ENCODE measurements at places on chromosomes 6 and 20.

GRCh38 chr6:35068206-35068605, 72.9 kb downstream of the TCP11 start:
- no peak for DNase-seq

GRCh38 chr6:69784595-69785377, 12.0 kb downstream of the LMBRD1 start:
- no peak for DNase-seq

GRCh38 chr20:63697357-63697867, 960 bp downstream of the TNFRSF6B start:
- DNase-seq = no peak

DNA sequence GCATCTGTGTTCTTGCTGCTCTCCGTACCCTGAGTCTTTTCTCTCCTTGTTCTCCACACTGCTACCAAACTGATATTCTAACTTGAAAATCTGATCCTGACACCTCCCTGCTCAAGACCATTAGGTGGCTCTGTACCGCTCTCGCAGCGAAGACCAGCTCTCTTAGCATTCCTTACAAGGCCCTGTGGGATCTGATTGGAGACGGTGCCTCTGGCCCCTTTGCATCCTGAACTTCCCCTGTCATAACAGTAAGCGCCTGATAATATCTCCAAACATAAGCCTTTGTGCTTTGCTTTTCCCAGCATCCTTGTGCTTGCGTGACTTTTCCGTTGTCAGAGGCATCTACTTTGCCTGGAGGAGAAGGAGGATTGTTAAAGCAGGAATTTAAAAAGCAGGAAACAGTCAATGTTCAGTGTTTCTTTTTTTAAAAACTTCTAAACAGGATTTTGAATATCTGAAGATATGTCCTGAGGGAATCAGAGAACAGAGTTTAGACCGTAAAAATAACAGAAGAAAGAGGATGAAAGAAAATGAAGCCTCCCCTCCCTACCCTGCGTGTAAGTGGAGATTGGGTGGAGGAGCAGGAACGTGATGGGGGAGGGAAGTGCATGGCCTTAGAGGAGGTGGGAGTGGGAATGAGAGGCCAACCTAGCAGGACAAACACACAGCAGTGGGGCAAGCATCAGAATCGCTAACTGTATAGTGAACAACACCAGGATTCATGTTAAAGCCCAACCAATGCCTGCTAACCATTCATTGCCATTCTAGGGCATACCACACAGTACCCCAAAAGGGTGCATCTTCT, 89.2 kb upstream of the STMND1 start:
- no peak for DNase-seq

DNA sequence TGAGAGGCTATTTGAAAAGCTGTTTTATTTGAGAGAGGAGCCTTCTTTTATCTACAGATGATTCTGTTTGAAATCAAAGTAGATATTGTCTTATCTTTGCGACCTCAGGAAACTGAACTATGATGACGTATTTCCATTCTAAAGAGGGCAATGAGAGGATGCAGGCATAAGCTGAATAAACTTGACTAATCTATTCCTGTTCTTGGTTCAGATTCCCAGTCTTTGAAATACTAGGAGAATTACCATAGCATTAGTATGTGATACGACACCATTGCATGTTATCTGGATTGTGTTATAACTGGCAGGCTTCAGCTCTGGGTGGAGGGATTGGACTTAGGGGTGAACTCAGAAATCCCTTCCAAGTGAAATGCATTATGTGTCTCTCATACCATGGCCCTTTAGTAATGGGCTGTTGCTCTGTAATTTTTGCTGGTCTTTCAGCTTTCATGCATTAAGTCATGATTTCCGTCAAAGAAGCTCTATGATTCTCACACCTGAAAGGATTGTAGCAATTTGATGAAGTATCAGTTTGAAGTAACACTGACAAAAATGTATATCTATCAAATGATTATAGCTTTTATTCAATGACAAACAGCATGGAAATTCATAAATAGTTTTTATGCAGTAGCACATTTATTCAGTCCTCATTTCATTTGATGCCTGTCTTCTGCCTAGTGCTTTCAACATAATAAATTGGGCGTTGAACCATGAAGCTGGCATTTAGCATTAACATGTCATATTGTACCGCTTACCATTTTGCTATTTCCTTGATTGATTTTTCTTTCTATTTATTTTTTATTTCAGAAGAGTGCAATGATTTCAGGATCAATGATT, 138.4 kb upstream of the SPACA1 start:
- no peak for DNase-seq

GRCh38 chr6:97456070-97456469, 173.1 kb upstream of the MMS22L start:
- no peak for DNase-seq

DNA sequence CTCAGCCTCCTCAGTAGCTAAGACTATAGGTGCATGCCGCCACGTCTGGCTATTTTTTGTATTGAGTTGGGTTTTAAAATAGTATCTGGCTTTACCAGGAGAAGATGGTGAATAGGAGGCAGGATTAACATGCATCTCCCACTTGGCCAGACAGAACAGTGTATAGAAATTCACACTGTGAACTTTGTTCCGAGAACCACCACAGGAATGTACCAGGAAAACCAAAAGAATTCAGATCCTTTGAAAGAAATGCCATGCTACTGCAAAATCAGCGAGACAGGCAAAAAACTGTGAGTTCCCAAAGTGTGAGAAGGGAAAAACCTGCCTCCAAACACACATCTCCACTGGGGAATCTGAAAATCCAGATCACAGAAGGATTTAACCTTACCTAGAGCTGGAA, 327.6 kb downstream of the NKAIN2 start:
- DNase-seq = no peak

GRCh38 chr6:103538381-103538780, 1321.3 kb downstream of the HACE1 start:
- DNase-seq = no peak

GRCh38 chr6:50663806-50664205, 49.5 kb upstream of the TFAP2D start:
- no peak for DNase-seq

- DNase-seq = no peak
Observed at GRCh38 chr6:47348316-47348863, 38.7 kb upstream of the TNFRSF21 start.

DNA sequence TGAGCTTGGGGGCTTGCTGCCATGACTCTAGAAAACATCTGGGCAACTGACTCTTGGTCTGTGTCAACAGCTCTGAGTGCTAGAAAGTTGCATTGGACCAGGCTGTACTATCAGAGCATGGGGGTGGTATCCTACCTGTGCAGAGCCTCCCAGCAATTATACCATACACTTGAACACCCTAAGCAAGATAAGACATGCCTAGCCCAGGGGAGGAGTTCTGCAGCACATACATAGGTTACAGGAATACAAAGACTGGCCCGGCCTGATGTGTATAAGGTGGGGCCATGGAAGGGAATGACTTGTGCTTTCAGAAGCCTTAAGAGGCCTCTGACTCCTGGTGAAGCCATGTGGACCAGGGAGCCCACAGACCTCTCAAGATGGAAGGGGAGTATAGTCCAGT, 11.4 kb upstream of the MOCS1 start:
- DNase-seq = no peak

DNA sequence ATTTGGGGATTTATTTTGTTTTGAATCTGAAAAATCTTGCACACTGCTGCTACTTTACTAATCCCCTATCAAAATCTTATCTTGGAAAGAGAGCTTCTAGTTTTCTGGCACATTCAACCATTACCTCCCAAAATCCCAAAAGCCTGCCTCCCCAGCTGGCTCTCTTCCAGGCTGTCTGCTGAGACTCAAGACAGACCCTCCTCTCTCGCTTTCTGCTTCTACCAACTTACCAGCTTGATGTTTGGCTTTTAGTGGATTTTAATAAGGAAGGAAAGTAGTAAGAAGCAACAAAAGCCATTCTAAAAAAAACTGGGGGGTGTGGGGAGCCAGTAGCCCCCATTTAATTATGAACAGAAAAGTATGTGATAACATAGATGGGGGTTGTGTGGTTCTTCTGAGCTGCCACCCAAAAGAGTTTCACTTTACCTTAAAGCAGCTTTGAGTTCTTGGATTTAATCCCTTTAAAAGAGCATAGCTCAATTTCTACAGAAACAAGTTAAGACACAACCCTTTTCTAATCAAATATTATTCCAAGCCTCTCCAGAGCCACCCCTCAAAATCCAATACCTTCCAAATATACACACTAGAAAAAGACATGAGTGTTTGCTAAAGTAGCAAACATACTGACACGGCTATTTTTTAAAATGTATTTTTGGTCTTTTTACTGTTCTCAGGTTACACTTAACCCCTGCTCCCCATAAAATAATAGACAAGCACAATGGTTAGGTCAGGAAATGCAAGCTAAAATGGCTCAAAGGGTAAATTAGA, 71.7 kb downstream of the ATP9A start:
- DNase-seq = no peak

GRCh38 chr20:1842281-1842680, 52.9 kb upstream of the SIRPA start:
- no peak for DNase-seq

- peak; percentile 22 for DNase-seq
Observed at GRCh38 chr20:38658879-38659596, 57.4 kb downstream of the ARHGAP40 start.

- DNase-seq = no peak
Observed at GRCh38 chr6:155381673-155382337, 67.5 kb upstream of the TFB1M start.

DNA sequence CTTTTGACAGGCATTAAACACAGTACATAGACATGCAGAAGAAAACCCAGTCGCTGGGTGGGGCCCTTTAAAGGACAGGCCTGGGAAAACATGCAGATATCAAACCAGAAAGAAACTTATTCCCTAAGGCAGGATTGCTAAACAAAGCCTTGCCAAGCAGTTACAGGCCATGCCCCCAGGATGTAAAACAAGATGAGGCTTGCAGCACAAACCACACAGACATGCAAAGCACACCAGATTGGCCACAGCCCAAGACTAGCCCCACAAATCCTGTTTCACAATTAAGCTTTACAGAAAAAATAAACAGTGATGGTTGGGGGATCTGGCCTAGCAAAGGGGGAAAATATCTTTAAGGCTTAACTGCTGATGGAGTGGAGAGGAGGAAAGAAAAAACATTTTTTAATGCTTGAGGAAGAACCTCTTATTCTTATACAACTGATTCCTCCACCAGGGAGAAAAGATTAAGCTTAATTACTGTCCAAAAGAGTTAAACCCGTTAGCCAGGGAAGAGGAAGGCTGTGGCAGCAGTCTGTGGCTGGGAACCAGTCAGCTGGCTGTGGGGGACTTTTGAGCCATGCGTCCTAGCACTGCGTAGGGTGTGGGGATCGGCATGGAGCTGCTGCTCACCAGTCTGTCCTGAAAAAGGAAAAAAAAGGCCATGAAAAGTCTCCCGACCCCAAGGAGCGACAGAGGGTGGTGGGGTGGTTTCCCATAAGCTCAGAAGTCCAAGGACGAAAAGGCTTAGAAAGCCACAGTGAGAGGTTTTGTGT, 28.4 kb downstream of the COL19A1 start:
- DNase-seq = no peak

- DNase-seq = no peak
Observed at GRCh38 chr6:93424303-93425064, 5.1 kb upstream of the EPHA7 start.

- DNase-seq = no peak
Observed at GRCh38 chr6:139632840-139633239, 258.4 kb upstream of the CITED2 start.

DNA sequence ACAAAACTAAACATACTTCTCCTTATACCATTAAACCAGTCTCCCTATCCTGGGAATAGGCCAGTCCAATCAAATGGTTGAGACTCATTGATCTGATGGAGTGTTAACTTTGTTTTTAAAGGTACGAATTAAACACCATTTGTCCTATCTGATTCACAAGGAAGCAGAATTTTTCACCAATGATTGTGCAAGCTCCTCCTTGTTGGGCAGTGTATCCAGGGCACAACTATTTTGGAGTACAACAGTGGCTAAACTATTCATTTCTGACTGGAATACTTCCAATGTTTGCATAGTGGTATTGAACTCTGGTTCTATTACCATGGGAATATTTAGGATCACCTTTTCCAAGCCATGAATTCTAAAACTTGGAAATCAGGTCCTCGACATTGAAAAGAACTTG, 5.4 kb upstream of the PPP1R3G start:
- no peak for DNase-seq

- DNase-seq = no peak
Observed at GRCh38 chr6:29477923-29478450, 9.8 kb downstream of the MAS1L start.

DNA sequence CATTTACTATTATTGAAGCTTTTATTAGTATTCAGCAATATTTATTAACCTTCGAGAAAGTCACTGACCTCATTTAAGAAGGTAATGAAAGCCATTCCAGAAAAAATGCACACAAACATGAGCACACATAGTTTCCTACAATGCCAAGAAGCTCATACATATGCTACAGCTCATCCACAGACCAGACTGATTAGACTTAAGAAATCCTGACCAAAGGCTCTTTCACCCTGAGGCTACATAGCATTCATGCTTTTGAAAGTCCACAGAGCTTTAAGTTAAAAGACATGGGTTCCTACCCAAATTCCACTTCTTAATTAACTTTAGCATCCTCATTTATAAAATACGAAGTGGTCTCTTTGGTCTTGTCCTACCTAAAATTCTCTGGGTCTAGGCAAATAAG, 430.4 kb downstream of the TBC1D32 start:
- no peak for DNase-seq

DNA sequence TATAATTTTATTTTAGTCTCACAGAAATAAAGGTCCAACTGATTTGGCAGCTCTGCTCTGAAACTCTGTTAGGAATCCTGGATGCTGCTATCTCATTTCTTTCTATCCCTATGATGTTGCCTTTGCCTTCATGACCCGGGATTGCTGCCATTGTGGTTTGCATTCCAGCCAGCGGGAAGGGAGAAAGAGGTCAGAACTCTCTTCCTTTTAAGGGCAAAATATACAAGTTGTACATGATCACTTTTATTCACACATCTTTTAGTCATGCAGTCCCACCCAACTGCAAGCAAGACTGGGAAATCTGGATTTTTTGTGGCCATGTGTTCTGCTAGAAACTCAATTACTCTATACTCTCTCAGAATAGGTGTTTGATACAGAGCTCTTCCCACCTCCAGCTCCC, 263.1 kb upstream of the ZFP64 start:
- no peak for DNase-seq

GRCh38 chr6:72855471-72855870, 233.6 kb downstream of the KCNQ5 start:
- DNase-seq = no peak

GRCh38 chr6:37238381-37238780, 19.2 kb upstream of the TBC1D22B start:
- no peak for DNase-seq

GRCh38 chr20:49272654-49273053, 5.2 kb downstream of the ZNFX1 start:
- no peak for DNase-seq

All from activated naive CD8-positive, alpha-beta T cell treated with anti-CD3 and anti-CD28 coated beads, Interleukin-2, amount 50 U/mL, for 24 hours (primary cell).